ENCODE measurements at places on chromosomes 7 and 10.

- DNase-seq: no peak
These were observed 79.2 kb downstream of the ELAPOR2 start for GRCh38 chr7:86980223-86980622.

GRCh38 chr10:72819053-72819452, 74.5 kb upstream of the OIT3 start:
- DNase-seq: peak; percentile 47

- peak; percentile 71 for DNase-seq
These were observed 11.3 kb downstream of the C10orf105 start for GRCh38 chr10:71708301-71708703.

GRCh38 chr10:93073539-93074146, at the start of gene CYP26A1:
Gene CYP26A1 (plus strand): TSS chr10:93073893. CDS start chr10:93073935, 42 bp downstream.
- no peak for DNase-seq

DNA sequence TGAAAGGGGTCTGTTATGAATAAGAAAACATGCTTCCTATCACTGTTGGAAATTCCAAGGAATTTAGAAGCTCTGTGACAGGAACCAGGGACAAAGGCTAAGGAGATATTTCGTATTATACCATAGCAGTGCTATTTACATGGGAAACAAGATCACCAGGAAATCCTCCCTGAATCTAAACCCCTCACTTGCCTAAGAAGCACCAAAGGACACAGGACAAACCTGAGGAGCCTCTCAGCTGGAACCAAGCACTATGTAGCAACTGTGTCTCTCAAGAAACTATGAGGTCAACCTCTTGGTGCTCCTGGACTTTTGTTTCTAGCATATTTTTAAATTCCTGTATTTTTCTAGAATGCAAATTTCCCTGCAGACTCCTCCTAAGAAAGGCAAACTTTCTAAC, 20.8 kb upstream of the IFIT1B start:
- DNase-seq: no peak

GRCh38 chr7:87154166-87154565, 1.9 kb downstream of the DMTF1 start:
- no peak for DNase-seq
